Stimulated activated CD4-positive, alpha-beta T cell treated with anti-CD3 and anti-CD28 coated beads, Interleukin-4, amount 100 ng/mL, for 1 hour (primary cell): ENCODE measurements at places on chromosomes 6 and 20.

DNA sequence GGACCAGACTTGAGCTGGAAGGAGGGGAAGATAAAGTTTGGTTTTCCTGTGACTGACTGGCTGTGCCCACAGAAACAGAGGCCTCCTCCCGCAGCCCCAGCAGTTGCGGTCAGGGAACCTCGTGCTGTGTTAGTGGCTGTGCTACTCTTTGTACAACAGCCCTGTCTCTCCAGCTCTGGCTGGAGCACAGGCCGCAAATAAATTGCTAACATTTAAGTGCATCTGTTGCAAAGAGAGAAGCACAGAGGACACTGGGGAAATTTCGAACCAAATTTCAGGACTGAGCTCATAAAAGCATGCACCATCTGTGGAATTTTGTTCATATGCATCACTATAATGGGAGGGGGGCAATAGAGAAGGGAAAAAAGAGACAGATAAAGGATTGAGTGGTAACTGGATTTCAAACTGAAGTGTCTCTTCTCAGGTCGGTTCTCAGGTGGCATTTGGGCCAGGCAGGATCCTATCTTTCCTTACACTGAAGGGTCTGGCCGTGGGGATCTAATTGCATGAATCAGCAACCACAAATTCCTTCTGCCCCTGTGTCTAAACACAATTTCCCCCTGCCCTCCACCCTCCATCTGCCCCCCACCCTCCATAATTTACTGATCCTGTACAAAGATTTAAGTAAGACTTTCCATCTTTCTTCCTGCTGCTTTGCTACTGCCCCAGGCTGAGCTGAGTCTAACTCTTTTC, 88.9 kb upstream of the ATXN1 start:
- DNase-seq = no peak

GRCh38 chr20:1264727-1265126, 1.4 kb upstream of the SNPH start:
- no peak for DNase-seq

GRCh38 chr20:38387953-38388352, 41.7 kb downstream of the LBP start:
- DNase-seq = no peak

DNA sequence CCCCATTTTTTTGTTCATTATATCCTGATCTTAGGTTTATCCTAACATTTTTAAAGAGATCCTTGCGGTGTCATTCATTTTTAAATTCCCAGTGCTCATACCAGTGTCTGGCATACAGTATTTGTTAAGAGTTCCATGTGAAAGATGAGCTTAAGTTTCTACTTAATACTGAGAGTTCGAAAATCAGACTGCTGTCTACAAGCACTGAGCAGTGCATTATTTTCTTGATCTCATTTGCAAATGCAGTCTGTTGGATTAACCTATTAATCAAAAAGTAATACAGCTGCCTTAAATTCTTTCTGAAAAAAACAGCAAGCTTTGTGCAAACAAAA, 663 bp downstream of the COQ3 start:
- DNase-seq = no peak

DNA sequence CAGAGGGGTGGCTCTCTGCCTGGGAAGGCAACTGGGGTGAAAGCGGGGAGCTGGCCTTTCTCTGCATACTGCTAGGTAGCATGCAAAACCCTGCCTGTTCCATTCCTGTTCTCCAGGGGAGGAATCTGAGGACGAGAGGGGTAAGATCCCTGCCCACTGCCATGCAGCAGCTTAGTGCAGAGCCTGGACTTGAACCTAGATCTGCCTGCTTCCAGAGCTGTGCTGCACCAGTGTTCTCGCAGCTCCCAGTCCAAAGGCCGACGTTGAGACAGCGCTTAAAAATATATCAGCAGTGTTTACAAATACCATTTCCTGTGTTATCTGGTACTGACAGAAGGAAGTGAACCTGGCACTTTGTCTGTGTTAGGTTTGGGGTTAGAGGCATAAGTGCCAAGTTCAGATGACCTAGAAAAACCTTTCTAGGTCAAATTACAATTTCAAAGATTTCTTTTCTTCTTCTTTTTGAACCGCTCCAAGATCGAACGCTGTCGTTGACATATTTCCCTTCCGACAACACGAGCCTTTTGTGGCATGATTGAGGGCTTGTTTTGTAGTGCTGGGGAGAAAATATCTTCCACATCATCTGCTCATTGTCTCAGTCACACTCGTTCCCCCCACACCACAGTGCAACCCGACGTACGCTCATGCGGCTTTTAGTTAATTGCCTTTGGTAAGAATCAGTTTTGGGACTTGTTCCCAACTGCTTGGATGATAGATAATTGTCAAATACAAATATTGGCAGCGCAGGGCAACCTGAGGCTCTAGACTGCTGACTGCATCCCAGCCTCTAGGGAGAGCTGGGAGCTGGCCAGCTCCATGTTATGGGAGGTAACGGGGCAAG, 44.6 kb downstream of the TOX2 start:
- no peak for DNase-seq

- DNase-seq = no peak
These were observed 156.8 kb upstream of the RIN2 start for GRCh38 chr20:19601126-19601810.

DNA sequence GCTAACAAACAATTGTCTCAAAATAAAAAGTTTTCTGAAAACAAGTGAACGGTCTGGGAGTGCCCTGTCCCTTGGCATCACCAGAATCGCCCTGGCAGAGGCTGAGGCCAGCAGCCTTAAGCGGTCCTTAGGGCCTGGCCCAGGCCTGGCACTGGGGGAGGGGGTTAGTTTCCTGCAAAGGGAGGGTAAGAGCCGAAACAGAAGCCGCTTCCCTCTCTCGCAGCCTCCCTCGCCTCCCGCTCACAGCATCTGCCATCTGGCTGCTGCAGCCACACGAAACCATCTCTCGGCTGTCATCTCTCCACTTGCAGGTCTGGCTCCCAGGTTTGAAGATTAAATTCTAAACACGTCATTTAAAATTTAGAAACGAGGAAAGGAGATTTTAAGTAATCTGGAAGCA, 31.5 kb downstream of the PMEPA1 start:
- DNase-seq = no peak

DNA sequence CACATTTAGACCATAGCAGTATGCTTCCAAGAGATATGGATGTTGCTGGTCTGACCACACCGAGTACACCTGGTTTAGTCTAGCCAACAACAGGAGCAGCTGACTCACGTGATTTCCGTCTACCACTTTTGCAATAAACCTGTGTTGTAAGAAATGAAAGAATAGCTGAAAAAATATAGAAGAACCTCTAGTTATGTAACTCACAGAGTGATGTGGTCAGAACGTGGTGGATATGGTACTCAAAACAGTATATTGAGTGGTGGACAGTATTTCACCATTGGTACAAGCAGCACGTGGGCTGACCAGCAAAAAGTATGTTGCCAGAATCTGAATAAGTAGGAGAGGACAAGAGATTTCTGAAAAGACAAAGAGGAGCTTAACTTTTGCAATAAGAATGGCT, 226.9 kb downstream of the TBC1D7 start:
- no peak for DNase-seq

DNA sequence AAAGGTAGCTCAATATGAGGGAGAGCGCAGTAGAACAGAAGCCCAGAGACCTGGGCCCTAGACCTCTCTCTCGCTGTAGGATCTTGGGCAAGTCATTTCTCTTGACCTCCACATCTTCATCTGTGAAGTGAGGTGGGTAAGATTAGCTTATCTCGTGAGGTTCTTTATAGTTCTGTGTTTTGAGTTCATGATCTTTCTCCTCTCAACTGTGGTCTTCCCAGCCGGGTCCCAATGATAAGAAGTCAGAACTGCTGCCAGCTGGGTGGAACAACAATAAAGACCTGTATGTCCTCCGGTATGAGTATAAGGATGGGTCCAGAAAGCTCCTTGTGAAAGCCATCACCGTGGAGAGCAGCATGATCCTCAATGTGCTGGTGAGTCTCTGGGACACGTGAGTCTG, 6.9 kb downstream of the PSMF1 start:
- DNase-seq = no peak
